ENCODE measurements at places on chromosomes 6 and 20. TPM values are rescaled to one million over a fixed set of nuclear protein-coding genes. Genes with fewer than 3 reads are reported as not detected.

Gene ZSCAN16
- total RNA-seq: 5.3 TPM

GRCh38 chr6:146300521-146300920 is 243.1 kb upstream of the RAB32 start:
- DNase-seq: no peak

DNA sequence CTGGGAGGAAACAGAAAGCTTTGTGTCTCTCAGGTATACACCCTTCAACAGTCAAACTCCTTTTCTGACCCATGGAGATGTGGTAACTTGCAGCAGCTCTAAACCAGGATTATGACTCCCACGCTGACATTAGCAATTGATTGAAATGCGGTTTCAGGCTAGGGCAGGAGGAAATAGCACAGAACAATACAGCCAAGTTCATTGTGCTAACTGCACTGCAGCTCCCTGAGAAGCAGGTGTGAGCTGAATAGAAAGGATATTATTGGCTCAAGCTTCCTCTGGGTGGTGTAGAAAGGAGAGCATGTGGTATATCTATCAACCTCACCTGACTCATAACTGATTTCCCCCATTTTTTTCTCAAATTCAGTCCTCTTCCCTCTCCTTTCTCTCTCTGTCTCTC is 612.3 kb upstream of the BTBD3 start:
- no peak for DNase-seq

DNA sequence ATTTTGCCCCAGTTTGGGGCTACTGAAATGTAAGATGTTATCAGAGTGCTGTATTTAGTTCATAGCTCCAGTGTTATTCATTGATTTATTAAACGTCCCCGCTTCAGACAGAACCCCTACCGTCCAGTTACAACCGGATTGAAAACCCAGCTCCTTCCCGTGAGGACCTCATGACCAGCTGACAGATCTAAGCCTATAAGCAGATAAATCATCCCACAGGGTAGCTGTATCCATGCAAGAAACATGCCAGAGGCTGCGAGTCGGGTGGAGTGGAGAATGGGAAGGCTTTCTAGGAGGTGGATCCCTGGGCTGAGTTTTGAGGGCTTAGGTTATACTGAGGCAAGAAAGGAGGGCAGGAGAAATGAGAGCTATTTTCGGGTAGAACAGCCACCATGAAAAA is 260.0 kb downstream of the ARID1B start:
- DNase-seq: no peak

DNA sequence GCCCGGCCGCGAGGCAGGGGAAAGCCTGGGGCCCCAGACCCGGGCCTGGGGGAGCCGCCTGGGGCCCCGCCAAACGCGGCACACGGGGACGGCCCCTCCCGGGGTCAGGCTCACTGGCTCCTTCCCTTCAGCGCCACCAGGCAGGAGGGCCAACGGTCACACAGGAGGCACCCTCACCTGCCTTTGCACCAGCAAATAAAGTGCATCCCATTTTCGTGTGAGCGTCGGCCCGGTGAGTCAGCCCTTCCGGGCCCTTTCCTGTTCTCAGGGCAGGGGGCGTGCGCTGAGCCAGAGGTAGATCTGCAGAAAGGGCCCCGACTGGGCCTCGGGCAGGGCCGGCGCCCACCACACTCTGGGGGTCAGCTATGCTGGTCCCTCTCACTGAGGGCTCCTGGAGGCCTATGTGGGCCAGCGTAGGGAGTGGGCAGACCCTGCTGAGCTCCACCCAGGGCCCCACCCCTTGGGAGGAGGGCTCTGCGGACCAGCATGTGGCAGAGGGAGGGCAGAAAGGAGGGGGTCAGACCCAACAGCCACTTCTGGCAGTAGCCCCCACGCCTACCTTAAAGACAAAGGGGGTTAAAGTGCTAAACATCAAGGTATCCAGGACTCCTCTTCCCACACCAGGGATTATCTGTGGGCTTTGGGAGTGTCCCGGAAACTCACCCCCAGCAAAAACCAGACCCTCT is 931 bp upstream of the UCKL1 start:
- DNase-seq: no peak

Gene PCK1
- total RNA-seq: 0.21 TPM

DNA sequence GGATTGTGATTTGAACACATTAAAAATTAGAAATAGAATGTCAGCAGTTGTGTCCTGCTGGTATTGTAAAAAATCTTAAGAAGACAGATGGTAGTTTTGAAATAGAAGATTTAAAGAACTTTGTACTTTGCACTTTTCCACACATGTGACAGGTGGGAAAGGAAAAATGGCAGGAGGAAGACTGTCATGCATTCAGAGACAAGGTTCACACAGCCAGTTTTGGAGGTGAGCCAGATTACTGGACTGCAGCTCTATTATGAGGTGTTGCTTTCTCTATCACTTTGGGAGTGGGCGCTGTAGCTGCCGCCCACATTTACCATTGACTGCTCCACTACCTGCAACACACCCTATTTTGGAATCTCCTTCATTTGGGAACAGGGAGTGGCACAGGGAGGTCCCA is 12.1 kb upstream of the NDUFAF4 start:
- DNase-seq: no peak

Gene UBD
- total RNA-seq: 0.54 TPM

Measured in Panc1 (cell line).